ENCODE measurements at places on chromosomes 3 and 15.
A peak's percentile ranks its signal among the peaks of the same experiment; 100 is the strongest.

DNA sequence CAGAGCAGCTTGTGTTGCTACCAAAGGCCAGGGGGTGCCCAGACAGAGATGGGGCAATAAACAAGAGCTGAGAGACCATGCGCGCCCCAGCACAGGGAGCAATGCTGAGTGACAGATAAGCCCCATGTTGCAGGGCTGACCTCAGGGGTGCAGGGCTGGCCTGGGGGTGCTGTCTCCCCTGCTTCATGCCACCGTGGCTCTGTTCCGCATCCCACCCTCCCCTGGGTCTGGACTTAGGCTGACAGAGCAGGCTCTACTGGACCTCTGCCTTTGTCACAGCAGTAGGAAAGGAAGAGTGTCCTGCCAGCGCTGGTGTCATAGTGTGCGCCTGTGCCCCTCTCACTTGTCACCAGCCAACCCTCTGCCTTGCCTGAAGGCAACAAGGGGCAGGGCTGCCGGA is 67.4 kb upstream of the IQSEC1 start:
- DNase-seq, result no peak

DNA sequence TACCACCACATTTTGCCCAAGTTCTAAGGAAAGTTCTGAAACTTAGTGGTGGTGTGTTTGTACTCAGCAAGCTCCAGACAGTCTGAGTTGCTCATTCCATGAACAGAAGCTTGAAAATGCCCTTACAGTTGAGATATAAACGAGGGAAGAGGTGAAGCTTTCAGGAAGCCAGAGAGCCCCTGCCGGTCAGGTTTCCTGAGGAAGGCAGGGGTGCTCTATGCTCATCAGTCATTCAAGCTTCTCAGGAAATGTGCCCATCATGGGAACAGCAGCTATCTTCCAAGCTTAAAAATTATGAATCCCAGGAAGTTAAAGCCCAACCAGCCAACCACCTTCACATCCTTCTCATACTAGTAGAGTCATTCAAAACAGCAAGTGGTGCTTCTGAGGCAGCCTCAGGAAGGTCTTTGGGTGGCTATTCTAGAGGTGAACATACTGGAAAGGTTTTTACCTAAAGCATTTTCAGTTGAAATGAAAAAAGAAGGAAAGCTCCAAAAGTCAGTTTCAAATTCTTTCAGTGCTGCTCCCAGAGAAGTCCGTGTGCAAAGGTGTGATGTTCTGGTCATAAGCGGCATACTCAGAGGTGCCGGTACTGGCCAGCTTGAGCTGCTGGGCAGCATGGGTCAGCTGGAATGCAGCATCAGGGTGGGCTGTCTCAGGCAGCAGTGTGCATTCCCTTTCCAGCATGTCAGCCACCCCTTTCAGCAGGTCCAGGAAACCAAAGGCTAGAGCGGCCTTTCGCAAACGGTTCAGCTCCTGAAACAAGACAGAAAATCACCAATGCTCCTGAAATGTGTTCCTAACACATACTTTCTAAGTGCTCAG is 31.8 kb downstream of the INTS14 start:
- no peak for DNase-seq

DNA sequence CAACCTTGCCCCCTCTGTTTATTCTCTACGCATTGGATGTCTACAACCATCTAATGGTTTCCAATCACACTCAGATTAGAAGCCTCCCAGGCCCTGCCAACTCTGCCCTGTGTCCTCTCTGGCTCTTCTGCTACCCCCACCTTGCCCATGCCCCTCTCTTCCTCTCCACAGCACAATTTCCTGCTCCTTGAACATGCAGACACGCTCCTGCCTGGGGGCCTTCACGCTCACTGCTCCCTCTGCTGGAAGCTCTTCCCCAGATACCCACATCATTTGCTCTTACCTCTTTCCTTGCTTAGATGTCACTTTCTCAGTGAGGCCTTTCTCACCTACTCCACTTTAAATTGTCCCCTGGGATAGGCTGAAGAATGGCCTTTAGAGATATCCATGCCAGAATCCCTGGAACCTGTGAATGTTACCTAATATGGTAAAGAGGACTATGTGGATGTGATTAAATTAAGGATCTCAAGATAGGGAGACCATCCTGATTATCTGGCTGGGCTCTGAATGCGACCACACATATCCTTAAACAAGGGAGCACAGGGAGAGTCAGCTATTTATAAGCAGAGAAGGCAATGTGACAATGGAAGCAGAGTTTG is 9.9 kb downstream of the KY start:
- DNase-seq, result peak; percentile 87

- no peak for DNase-seq
These were observed 15.4 kb downstream of the SCN5A start for GRCh38 chr3:38634111-38634510.

DNA sequence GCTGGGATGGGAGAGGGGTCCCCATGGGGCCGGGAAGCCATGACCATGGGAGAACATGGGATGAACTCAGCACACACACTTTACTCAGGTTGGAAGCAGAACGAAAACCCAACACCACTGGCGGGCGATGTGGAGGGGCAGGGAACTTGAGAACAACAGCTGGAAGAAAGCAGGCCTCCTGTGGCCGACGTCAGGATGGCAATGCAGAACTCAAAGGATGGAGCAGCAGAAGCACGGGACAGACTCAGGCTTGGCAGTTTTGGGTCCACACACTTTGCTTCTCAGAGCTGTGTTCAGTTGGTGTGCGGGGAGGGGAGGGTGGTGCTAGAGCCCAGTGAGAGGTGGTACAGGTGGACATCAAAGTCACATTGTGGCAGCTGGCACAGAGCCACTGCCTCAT is 80.7 kb downstream of the SEC22A start:
- DNase-seq, result no peak

DNA sequence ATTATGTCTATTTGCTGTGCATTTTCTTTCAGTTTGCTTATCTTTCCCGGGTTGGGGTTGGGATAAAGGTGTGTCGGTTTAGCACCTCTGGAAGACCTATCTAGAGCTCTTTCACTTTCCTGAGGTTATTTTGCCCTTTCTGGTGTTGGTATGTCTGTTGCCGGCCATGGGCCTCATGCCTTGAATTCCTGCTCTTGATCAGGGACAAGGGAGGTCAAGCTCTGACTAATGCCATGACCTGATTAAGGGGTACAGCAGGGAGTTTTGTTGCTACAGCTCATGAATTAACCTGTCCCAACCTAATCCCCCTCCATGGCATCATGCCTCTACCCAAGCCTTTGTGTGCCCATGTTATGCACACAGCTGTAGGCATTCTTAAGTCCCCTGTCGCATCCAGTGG is 70.5 kb upstream of the GOLGA6B start:
- no peak for DNase-seq

DNA sequence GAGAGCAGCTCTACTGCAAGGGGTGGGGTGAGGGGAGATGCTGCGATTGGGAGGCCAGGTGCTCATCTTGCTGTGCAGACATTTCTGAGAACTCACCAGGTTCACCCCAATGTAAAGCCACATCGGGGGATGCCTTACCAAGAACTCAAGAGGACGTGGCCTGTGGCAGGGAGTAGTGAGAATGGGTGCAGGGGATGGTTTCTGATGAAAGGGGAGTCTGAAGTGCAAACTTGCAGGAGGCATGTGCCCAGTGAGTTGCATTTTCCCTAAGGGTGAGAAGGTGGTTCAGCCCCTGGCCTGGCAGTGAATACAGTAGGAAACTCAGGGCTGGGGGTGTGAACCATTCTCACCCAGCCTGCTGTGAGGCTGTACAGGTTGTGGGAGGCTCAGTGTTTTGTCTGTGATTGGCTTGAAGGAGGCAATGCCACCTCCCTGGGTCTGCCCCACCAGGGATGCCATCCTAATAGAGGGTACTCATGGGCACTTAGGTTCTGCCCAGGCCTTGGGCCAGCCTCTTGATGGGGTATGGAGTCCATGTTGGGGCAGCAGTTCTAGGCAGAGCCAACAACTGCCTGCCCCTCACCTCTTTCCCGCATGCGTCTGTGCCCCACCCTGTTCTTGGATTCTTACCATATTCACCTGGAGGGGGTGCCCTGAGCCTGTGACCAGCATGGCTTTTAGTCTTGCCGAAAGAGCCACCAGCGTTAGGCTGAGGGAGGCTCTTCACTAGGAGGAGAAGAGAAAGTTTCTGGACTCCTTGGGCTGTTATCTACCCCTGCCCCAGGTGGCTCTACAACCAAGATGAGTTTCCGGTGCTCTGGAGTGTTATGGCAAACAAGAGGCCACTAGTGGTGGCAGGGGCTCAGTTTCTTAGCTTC is 4.5 kb downstream of the HEMK1 start:
- no peak for DNase-seq

DNA sequence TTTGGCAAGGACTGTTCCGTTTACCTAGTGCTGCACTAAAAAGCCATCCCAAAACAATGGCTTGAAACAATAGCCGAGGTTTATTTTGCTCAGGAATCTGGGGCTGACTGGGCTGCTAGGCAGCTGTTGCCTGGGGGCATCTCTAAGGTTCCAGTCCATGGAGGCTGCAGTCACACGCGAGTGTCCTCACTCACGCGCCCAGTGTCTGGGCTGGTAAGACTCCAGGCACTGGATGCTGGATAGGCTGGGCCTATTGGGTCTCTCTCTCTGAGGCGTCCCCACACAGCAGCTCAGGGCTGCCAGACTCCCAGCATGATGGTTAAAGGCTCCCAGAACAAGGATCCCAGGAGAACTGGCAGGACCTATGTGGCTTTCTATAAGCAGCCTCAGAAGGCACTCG is 34.2 kb downstream of the ALS2CL start:
- DNase-seq, result no peak

DNA sequence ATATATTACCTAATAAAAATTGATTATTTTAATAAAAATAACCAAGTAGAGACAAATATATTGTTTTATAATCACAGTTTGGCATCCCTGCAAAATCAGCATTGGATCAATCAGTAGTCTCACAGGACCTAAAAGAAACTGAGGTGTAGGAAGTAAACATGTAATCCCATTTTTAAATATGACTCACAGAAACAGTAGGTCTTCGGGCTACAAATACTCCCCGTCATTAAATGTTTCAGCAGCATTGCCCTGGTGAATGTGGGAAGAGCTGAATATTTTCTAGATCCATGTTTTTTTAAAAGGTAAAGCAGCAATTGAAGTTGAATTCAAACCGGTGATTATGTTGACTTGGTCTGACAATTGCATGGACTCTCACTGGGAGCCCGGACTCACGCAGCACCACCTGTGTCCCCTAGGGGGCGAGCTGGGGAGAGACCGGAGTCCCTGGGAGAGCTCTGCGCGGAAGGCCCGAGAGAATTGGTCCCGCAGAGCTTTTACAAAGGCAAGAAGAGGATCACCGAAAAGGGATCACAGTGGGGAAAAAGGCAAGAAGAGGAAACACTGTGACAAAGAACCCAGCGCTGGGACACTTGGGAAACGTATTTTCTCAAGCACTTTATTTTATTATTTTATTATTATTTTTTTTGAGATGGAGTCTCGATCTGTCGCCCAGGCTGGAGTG is 17.2 kb upstream of the USP3 start:
- DNase-seq, result peak; percentile 59
